ENCODE measurements at places on chromosomes 3 and 15. TPM values are rescaled to one million over a fixed set of nuclear protein-coding genes. Genes with fewer than 3 reads are reported as not detected.

AMOTL2 gene
- total RNA-seq: 147 TPM

- DNase-seq: no peak
These were observed 76.3 kb upstream of the UMPS start for GRCh38 chr3:124653797-124654469.

DNA sequence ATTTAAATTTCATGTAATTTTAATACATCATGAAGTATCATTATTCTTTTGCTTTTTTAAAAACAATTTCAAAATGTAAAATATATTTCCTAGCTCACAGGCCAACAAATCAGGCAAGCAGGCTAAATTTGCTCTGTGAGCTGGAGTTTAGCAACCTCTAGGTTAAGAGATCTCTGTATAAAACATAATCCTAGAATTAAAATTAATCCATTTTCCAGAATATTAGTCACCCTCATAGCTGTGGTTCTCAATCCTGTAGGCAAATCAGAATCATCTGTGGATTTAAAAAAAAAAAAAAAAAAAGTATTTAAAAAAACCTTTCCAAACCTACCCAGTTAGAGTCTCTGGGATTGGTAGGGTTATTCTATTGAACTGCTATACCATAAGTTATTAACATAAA lies 209.7 kb downstream of the MINAR1 start:
- DNase-seq: no peak

TTLL13 gene
- 0.96 TPM for total RNA-seq

TNNC1 gene
- 8.3 TPM for total RNA-seq

NR1I2 gene
- not detected for total RNA-seq

DNA sequence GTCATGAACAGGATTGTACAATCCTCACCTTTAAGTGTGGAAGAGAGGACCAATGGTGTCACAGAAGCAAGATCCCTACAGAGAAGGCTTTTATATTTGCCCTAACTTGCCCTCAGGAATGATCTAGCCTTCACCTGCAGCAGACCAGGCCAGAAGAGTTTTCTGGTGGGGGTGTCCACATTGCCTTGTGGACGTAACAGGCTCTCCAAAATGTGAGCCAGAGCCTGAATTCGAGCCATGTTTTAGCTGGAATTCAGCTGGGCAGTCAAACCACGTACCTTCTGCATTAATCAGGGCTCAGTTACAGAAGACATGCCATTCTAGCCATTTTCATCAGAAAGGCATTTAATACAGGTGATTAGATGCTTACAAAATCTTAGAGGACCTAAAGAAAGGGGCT lies 23.6 kb upstream of the RAB7A start:
- no peak for DNase-seq

DNA sequence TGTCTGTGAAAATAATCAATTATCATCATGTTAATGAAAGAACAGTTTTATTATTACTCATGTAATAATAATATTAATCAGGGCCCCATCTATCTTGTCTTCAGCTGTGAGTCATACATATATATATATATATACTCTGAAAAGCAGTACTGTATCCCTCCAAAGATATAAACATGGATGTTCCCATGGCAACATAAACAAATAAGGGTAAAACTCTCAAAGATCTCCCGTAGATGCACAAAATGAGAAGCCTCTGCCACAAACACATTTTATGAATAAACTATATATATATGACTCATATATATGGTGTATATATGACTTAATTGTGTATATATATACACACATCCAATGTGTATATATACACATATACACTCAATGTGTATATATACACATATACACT lies 163.8 kb upstream of the ARHGEF26 start:
- no peak for DNase-seq

DNA sequence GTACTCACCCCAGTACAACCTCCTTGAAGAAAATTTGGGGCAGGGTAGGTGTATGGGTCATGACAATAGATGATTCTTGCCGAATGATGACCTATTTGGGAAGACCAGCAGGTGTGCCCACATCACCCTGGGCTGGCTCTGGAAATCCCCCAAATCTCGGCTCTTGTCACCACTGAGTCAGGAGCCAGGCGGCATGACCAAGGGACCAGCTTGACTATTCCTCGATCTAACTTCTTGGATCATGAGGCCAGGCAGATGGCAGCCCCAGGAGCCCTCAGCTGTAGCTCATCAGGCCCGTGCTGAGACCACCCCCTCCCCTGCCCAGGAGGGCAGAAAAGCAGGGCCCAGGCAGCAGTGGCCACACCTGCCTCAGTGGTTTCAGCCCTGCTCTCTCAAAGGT lies 9.2 kb upstream of the MUC4 start:
- DNase-seq: no peak

- no peak for DNase-seq
These were observed 14.4 kb downstream of the ETFA start for GRCh38 chr15:76296849-76297248.

DNA sequence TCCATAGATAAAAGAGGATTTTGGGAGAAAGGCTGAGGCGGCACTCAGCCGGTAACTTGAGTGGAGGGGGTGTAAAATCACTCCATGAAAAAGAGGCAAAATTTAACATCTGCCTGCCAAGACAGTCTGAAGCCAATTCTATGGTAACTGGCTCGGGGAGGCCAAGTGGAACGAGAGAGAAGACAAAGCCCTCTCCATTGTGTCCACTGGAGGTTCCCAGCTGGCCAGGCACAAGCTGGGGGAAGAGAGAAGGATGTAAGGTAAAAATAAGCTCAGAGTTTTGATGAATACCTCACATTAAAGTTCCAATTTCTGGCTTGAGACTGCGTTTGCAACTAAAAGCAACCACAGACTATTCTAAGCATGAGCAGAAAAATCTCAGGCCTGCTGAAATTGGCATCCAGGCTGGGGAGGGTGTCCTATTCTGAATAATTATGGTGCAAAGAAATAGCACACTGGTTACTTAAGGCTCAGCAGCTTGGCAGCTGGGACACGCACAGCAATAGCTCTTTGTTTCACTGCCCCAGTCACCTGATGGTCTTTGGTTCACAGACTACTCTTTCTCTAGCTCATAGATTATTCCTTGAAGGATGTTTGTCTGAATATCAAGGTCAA lies 48.8 kb downstream of the CHRD start:
- DNase-seq: no peak

Data from PC-9 (cell line).